ENCODE measurements at places on chromosomes 1 and 21.
A peak's percentile ranks its signal among the peaks of the same experiment; 100 is the strongest.

GRCh38 chr1:163774401-163774945, 452.7 kb downstream of the NUF2 start:
- DNase-seq: no peak

DNA sequence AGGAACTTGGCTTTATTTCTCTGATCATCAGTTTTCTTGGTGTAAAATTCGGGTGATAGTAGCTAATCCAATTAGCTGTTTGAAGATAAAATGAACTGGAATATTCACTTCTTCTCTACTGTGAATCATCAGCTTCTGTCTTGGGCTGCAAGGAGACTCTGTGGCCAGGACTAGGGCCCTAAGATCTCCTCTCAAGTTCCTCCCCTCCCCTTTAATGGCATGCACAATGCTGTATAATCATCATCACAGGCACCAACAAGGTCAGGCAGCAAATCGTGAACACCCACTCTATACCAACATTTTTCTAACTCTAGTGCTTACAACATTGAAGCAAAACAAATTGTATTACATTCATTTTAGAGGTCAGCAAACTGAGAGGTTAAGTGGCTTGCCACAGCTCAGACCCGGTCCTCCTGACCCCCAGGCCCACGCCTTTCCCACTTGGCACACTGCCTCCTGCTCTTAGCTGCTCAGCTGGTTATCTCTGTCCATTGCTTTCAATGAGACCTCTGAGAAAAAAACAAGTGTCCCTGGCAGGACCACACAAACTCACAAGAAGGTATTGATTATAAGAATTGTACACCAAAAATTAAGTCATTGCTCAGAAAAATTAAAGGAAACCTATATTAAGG, 31.8 kb downstream of the LRRC52 start:
- no peak for DNase-seq

DNA sequence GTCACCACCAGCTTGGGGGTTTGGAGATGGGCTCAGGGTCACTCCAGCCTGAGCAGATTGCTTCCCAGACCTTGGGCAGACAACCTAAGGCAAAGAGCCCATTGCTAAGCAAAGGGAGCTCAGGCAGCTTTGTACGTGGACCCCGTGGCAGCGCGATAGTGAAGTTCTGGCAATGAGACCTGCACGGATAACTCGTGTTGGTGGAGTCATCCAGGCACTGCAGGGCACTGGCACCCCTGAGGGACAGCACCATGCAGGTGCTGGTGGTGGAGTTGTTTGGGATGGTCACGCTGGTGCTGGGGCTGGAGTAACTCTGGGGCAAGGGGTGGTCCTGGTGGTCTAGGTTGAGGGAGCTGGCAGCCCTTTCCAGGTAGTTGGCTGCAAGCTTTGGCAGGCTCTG, 13.6 kb upstream of the HSPG2 start:
- DNase-seq: no peak

DNA sequence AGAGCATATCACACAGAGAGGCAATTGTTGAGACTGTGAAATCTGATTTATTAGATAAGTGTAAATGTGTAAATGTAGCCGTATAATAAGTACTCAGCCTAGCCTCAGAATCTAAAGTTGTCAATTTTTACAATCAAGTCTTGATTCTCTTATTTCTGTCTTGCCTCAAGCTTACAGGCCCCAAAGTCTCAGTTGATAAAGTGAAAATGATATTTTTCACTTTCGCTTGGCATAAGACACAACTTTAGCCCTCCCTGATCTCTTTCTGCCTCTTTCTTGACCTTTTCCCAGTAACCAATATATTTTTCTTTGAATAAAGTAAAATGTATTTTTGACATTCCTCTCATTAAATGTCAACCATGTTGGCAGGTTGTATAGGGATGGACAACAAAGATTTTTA, 10.7 kb downstream of the CD5L start:
- no peak for DNase-seq

- no peak for DNase-seq
Observed at GRCh38 chr1:44947774-44948311, 38.6 kb downstream of the EIF2B3 start.

- no peak for DNase-seq
Observed at GRCh38 chr1:67053535-67053784, 488 bp downstream of the SLC35D1 start.

- DNase-seq: no peak
Observed at GRCh38 chr1:24426744-24427544, 11.3 kb downstream of the NIPAL3 start.

- no peak for DNase-seq
Observed at GRCh38 chr1:200524092-200524491, 96.5 kb downstream of the KIF14 start.

GRCh38 chr1:25118546-25118945, 113.8 kb downstream of the SYF2 start:
- no peak for DNase-seq

DNA sequence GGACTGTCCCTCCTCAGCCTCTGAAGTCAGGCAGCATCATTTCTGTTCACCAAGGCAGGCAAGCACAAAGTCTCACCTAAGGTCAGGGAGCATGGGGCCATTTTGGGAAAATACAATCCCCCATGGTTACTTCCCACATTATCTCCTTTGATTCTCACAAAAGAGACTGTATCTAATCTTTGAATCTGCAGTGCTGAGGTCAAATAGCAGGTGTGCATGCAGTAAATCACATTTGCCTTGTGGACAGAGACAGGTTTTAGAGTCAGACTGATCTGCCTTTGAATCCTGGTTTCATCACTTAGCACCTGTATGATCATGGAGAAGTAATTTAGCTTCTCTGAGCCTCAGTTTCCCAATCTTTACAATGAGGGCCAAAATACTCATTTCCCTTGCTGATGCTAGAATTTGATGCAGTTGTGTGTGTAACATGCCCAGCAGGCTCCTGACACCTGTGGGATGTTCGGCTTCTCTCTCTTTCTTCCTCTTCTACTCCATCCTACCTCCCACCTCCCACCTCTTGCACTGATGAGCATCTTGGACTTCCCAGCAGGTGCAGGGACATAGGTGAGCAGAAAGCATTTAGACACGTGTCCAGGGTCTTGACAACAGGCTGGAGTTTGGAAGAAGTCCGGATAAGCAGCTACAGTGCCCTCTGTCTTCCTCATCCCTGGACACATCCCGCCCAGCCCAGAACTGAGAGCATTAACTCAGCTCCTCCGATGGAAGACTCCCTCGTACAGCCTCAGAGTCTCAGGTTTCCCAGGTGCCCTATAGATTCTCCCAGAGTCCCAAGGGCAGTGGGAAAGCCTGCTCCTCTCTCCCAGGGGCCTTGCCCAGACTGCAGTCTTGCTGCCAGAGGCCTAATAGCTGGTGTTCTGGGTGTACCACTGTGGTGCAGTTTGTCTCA, 18.9 kb downstream of the NENF start:
- DNase-seq: no peak

DNA sequence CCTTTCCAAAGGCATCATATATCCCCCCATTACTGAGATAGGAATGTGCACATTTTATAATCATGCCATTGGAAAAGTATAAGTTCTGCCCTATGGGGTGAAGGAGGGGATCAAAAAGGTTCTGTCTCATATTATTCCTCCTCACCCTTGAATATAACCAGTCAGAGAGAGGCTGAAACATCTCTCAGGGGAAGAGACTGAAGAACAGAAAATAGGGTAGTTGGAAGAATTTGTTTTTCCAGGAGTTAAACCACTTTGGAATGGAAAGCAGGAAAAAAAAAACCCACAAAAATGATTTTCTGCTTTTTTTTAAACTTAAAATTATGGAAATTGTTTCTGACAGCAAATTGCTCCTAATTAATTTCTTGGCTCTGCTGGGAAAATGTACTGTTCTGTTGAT, 52.8 kb upstream of the BEND5 start:
- no peak for DNase-seq

DNA sequence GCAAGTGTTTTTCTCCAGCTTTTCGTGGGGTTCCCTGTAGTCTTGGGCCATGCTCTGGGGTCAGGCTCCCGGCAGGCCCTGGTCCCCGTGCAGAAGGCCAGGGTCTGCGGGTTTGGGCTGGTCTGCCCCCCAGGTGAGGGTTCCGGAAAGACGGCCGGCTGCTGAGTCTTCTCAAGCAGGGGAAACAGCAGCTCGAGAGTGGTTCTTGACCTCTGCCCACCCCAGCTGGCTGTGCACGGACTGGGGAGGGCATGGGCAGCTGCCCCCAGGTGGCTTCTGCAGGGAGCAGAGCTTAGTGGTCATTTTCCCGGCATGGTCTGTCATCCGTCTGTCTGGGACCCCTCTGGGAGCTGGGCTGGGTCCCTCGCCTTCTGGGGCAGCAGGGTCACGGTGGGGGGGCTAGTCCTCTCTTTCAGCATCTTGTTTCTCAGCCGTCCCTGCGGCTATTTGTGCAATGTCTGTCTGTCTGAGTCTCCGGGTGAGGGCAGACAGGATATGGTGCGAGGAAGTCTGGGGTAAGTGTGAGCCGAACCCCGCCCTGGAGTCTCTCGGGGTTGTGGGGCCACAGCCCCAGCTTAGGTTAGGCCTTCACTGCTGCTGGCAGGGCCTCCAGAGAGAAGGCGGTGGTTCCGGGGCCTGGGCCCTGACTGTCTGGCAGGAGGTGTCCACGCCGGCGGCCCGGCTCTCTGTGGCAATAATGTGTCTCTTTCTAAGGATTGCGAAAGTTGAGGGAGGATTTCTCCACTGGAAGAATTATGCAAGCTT, 6.1 kb downstream of the SKI start:
- no peak for DNase-seq

DNA sequence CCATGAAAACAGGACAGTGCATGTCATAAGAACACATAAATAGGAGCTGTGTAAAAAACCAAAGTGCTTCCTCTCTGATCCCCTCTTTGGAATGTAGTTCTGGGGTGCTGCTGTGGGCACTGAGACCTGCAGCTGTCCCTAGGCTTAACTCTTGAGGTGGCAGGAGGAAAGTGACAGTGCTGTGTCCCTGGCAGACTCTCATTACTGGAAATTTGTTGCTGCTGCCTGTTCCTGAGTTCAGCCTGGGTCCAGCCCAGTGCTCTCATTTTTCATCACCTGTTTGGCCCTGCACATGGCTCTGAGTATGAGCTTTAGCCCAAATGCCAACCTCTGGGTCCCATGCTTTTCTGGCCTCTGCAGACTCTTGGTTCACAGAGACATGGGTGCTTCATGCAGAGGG, 329.3 kb downstream of the DSCAM start:
- no peak for DNase-seq

- DNase-seq: no peak
Observed at GRCh38 chr1:211281320-211282022, 22.3 kb downstream of the RCOR3 start.

DNA sequence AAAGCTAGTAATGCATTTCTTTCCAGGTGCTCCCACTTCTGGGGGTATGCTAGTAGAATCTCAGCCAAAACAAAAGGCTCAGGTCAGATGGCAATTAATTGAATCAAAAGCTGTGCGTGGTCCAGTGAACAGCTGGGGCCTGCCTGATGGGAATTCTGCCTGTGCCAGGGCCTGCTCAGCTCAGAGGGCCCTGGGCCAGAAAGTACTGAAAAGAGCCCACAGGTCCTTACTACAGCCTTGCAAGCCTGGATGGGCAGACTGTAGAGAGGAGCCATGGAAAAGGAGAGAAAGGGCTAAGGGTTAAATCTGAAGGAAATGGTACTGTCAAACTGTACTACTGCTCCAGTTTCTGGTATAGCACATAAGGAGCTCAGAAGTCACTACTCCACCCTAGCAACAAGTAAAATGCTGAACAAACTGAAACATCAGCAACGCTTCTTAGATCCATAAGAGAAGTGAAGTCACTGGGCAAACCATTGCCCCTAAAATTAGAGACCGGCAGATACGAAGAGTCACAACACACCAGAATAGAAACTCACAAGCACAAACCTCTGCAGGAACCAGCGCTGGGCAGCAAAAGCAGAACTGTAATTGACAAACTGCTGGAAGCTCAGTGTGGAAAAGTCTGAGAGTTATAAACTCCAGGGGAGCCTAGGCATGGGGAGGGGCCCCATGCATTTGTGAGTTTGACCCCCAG, 121.1 kb upstream of the SYT6 start:
- DNase-seq: no peak

GRCh38 chr1:224333309-224333926, 3.4 kb upstream of the NVL start:
- peak; percentile 20 for DNase-seq

- DNase-seq: no peak
Observed at GRCh38 chr1:53449021-53449420, 10.2 kb upstream of the DMRTB1 start.

- DNase-seq: no peak
Observed at GRCh38 chr1:59046730-59047157, 250.2 kb upstream of the FGGY start.

GRCh38 chr1:6392809-6393399, 663 bp downstream of the ACOT7 start:
- no peak for DNase-seq
